ENCODE measurements at places on chromosomes 12 and 14. TPM values are rescaled to one million over a fixed set of nuclear protein-coding genes. Genes with fewer than 3 reads are reported as not detected.

- no peak for DNase-seq
Measured at GRCh38 chr12:69019082-69019481, 86.1 kb upstream of the CPM start.

Gene BLTP3B
- 37.7 TPM for total RNA-seq

Gene ATP6V1D
- total RNA-seq, result 69.3 TPM

GRCh38 chr12:93230326-93230720, 147.4 kb upstream of the NUDT4 start:
- no peak for DNase-seq

Gene PLEKHG7
- not detected for total RNA-seq

- DNase-seq, result no peak
Measured at GRCh38 chr12:13961971-13962370, 19.4 kb downstream of the GRIN2B start.

DNA sequence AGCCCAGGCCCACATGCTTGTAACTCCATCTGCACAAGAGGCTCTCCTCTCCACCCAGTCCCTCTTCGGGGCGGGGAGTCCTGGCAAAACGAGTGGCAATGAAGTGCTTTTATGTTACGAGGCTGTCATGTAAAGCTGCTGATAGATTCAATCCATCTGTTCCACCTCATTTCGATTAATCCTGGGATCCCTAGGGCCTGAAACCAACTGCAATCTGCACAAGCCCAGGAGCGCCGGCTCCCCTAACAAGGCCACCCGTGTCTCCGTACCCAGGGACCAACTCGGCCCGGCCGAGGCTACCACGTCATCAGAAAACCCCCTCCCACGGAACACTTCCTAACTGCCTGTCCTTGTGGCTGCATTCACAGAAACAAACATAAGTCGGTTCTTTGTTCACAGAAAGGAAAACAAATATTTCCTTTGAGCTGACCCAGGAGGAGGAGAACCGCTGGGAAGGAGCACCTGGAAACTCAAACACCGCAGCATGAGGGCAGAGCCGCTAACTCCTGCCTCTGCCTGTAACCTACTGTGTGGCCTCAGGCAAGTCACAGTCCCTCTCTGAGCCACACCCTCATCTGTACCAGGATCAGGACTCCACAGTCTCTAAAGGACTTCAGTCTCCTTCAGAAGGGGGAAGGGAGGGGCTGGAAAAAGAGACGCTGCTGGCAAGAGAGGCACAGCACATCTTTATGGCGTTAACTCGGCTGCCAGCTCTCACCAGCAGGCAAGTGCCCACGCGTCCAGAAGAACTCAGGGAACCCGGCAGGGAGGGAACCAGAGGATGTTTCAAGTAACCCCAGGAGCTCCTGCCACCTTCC, 47.8 kb downstream of the CCDC88C start:
- DNase-seq, result no peak

DNA sequence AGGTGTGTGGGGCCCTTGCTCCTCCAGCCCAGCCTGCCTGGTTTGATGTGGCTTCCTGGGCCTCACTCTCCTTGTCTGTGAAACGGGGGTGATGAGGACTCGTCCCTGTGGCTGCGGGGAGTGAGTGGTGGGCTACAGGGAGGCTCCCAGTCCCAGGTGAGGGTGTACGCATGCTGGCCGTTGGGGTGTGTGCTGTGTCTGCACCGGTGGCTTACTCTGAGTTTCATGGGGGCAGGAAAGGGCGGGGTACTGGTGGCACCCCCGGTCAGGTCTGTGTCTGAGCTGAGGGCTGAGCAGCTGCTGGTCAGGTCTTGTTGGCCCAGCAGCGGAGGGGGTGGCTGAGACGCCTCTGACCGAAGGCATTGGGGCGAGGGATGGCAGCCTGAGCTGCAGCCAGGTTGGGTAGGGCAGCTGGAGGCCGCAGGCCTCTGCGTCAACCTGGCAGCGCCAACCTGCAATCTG, 11.2 kb downstream of the ULK1 start:
- DNase-seq, result no peak

DNA sequence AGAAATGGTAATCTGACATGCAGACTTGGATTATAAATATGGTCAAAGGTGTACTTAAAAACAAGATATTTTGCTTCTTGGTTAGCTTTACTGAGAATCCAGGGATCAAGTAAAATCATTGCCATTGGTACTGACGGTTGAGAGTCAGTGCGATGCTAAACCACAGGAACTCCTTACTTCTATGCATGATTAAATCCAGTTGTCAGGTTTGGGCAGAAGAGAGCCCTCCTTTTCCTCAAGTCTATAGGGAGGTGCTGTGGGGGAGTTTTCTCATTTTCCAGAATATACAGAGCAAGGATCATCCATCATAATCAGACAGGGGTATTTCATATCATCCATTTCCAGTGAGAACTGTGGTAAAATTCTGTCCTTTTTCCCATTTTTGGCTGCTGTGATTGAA, 839.1 kb downstream of the NRXN3 start:
- DNase-seq, result no peak

- no peak for DNase-seq
Measured at GRCh38 chr14:96056509-96057422, 17.6 kb downstream of the C14orf132 start.

DNA sequence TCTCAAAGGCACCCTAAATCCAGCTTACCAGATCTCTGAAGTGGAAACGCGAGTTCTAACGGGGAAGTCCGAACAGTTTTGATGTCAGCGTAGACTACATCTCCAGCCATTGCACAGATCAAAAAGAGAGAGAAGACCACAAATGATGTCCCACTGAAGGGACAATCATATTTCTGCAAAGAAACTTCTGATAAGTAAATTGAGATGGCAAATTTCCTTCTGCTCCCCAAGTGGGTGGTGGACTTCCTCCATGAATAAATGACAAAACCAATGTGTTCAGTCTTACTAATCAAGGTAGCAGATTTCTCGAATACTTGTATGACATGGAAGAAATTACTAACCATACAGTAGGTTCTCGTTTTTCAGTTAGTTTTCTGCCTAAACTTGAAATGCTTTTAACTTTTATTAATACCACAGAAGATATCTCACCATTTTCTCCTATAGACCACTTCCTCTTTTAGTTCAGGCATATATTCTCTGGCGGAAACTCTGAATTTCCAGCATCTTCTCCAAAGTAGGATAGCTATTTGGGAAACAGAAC, at the start of gene CLECL1:
Gene CLECL1, minus strand, starts transcription at position 177 of the 541 bp plus-strand sequence.
- DNase-seq, result no peak

GRCh38 chr12:69885658-69886057, 60.6 kb downstream of the MYRFL start:
- no peak for DNase-seq

Gene DNAJC22
- not detected for total RNA-seq

- no peak for DNase-seq
Measured at GRCh38 chr12:108879615-108880254, at the start of gene DAO. DAO (plus strand) TSS chr12:108880092; CDS start chr12:108885007, 4,915 bp downstream.

- DNase-seq, result no peak
Measured at GRCh38 chr14:70782361-70782760, 27.0 kb downstream of the MAP3K9 start.

- DNase-seq, result no peak
Measured at GRCh38 chr14:60106339-60106738, 14.6 kb downstream of the PCNX4 start.

- no peak for DNase-seq
Measured at GRCh38 chr14:35159742-35160409, 37.5 kb downstream of the PRORP start.

- no peak for DNase-seq
Measured at GRCh38 chr12:27344246-27344645, 11.6 kb downstream of the BMAL2 start.

DNA sequence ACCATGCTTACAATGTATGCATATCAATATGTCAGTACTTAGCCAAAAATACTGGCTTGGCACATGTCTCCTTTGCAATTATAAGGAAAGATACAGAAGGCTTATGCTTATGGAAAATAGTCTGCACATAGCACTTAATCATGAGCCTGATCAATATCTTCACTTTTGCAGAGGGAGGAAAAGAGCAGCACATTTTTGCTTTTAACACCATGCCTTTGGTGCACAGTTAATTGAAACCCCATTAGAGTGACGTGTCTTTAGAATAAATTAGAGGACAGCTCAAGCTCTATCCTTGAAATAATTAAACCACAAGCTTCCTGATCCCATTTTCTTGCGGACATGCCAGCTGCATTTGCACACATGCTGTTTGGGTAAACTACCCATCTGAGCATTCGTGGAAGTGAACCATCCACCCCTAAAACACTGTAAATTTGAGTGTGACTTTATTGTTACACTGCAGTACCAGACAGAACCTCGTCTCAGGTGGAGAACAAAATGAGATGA, 839.9 kb upstream of the MGAT4C start:
- no peak for DNase-seq

DNA sequence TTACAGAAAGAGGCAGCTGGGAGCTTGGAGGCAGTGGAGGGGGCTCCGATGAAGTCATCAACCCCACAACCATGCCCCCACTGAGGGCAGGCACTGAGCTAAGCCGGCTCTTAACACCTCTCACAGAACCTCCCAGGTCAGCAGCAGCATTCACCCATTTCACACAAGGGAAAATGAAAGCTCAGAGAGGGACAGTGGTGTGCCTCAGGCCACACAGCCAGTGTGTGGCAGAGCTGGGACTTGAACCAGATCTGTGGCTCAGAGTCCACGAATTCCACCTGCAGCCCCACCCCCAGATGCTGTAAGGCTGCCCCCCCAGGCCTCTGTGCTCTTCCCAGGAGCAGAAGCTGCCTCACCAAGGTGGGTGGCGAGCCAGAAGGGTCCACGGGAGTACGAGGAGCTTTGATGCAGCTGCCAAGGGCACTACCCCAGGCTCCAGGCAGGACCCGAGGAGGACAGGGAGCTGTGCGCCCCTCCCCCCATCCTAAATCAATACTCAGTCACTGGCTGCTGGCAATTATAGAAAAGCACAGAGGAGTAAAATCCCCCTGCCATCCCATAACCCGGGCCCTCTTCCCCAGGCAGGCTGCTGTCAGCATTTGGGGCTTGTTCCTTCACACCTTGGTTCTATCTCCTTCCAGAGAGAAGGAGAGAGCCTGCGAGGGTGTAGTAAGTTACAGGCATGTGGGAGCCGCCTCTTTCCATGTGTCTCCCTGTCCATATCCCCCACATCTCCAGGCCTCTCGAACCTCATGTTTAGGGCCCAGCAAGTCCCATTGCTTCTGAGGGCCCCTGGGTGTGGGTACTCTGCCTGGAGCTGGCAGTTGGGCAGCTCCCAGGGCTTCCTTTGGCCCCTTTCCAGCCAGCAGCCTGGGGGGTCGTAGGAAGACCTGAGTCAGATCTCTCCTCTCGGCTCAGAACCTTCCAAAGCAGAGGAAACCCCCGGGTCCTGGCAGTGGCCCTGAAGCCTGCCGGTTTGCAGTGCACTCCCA, 47.6 kb downstream of the FAM222A start:
- no peak for DNase-seq

DNA sequence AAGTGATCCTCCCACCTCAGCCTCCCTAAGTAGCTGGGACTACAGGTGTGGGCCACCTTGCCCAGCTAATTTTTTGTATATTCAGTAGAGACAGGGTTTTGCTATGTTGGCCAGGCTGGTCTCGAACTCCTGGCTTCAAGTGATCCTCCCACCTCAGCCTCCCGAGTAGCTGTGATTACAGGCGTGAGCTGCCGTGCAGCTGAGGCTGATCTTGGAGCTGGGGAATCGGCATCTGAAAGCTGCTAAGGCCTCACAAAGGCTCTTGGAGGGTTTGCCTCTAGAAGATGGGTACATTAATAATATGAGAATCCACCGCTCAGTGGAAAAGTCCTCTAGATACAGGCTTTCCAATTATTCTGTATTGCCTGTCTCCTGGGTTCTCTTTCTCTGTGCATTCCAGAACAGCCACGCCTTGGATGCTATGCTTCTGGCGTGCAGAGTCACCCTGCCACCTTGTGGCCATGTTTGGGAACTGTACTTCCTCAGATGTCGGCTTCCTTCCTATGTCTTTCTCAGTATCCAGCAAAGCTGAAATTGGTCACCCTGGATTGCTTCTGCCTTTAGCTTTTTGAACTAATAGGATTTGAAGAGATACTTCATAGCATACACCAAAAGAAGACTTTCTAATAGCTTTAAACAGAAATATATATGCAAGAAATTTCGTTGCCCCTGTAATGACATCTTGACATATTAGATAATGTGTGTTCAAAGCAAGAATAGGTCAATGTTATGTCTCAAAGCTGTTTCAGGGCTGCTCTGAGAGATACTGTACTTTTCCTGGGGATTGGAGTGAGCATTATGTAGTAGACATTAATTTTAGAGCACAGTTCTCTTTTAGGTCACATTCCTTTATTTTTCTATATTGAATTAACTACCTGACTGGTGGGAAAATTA, 75.4 kb downstream of the SNAPC1 start:
- DNase-seq, result no peak

- DNase-seq, result no peak
Measured at GRCh38 chr14:99788713-99789112, 4.5 kb upstream of the EML1 start.

Gene TMEM132C
- 3.4 TPM for total RNA-seq

GRCh38 chr12:95738024-95738611, 52.4 kb downstream of the NTN4 start:
- DNase-seq, result no peak

Gene CIROP
- not detected for total RNA-seq

DNA sequence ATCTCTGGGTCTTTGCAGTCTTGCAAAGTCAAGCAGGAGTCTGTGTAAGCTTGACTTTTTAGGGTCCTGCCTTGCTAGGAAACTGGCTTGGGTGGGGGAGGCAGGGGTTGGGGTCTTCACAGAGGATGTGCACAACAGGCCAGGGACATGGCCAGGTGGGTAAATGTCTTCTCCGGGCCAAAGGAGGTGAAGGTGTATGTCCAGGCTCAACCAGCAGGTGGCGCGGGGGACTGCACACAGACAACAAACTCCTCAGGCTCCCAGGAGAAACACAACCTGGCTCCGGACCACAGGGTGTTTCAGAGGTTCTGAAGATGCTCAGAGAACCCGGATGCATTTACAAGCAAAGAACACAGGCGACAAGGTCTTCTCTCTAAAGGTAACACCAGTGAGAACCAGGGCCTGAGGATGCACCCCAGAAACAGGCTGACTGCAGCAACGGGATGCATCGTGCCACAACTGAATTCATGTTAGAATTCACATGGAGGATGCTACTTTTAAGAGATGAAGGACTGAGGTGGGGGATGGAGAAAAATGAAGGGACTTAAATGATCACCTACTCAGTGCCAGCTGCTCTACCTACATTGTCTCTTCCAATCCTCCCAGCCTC, 56.0 kb downstream of the PLEKHG3 start:
- DNase-seq, result no peak

Gene ACOT6
- not detected for total RNA-seq

Gene SYCP3
- not detected for total RNA-seq

Gene AICDA
- total RNA-seq, result not detected

DNA sequence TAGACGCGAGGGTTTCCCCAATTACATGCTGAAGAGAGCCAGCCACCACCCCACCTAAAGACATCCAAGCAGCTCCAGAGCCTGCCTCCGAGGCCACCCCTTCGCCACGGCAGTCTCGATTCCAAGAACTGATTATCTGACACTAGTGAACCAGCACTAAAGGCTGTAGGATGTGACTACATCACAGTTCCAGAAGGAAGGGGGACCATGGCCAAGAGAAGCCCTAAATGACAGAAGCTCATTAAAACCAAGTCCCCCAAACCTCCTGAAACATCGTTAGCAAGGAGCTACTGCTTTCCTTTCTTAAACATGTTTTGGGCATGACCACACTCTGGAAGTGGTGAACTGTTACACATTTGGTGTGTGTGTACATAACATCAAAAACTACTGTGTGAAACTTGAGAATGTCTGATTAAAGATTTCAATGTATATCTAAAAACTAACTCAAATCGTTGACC, 88.2 kb downstream of the DUSP16 start:
- DNase-seq, result no peak

Gene SERPINA3
- total RNA-seq, result 71.8 TPM
